SW480 (cell line): ENCODE measurements at places on chromosomes 11 and 22.

DNA sequence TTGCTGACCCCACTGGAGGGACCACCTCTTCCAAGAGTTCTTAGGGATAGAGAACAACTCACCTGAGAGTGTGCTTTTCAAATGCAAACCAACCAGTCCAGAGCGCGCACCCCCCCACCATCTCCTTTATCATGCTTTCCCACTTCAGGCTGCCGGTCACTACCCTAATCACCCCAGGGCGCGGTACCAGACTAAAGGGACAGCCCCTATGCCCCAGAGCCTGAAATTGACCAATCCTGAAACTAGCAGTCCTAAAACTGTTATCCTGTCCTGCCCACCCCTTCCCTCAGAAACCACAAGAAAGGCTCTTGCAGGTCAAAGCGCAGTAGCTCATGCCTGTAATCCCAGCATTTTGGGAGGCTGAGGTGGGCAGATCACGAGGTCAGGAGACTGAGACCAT, 37.0 kb downstream of the NEAT1 start:
- DNase-seq = peak; percentile 80

DNA sequence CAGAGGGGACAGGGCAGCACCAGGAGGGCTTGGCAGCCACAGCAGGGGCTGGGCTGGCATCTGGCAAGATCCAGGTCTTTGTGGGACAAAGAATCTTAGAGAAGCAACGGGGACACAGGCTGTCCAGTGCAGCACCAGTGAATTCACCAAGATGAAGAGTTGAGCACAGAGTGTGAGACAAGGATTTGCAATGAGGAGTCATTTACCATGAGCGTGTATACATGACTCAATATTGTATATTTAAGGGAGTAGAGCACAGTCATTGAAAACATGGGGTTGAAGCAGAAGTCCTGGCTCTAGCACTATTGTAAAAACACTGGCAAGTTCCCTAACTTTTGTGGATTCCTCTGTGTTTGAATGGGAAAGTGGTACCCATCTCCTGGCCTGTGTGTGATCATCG, 3.5 kb downstream of the APOL1 start:
- DNase-seq = no peak

DNA sequence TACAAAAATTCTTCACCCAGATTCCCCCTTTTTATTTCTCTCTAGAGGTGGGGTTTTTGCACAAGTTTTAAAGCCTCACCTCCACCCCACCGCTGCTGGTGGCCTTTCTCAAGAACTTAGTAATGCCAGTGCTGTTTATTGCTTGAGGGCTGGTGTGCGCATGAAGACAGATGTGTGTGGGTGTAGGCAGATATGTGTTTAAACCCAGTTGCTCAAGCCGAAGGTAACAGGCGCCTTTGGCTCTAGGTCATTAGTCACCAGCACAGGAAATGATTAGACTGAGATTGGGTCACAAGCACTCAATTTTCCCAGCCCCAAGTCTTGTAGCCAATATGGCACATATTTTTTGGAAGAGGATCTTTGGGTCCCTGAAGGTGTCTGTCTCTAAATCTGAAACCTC, 2.7 kb upstream of the CLMP start:
- peak; percentile 18 for DNase-seq

DNA sequence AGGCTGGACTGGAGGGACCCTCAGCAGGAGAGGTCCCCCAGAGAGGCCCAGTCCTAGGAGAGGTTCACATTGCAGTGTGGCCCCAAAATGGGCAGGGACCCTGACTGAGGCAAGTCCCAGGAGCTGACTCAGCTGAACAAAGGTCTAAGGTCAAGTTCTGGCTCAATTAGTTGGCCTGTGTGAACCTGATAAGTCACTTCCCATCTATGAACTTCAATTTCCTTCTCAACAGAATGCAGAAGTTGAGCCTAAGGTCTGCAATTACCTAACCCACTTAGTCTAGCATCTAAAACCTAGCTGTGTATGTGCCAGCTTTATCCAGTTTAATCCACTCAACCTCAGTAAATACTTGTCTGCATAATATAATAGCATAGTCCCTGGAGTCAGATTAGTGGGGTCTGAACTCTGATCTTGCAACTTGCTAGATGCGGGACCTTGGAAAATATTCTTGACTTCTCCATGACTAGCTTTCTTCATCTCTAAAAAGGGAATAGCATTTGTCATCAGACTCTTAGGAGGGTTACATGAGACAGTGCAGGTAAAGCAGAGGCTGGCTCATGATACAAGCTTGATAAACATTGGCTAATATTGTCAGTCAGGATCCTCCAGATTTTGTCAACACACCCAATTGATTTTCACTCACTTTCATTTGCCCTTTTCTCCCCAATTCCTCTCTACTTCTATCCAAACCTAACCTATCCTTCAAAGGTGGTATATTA, 465.5 kb downstream of the INSC start:
- DNase-seq = no peak

GRCh38 chr22:34781681-34782080, 284.3 kb upstream of the ISX start:
- DNase-seq = no peak

- DNase-seq = no peak
Measured at GRCh38 chr22:47484960-47485569, 722.6 kb downstream of the TBC1D22A start.

GRCh38 chr11:107140983-107141382, 122.7 kb upstream of the GUCY1A2 start:
- DNase-seq = no peak

DNA sequence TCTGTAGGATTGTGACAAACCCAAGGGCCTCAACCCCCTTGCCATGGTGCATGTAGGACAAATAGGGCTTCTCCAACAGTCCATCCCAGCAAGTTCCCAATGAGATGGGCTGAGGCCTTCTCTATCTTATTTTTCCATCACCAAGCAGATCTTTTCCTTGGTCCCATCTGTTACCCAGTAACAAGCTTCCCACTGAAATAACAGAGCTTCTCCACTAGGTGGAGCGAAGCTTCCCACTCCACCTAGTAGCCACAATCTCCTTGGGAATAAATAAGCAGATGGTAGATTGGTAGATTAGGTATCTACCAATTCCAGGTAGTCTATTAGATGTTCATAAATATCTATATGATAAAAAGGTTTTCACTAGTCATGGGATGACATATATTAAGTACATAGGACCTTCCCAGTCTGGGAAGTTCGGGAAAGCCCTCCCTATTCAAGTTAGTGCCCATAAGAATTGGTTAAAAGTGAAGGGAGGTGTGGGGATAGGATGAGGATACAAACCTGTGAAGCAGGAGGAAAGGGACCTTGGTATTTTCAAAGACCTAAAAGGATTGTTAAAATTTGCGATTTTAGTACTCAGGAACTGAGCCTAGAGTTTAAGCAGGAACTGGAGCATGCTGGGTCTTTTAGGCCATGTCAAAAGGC, 5.9 kb upstream of the OR52L1 start:
- peak; percentile 37 for DNase-seq

DNA sequence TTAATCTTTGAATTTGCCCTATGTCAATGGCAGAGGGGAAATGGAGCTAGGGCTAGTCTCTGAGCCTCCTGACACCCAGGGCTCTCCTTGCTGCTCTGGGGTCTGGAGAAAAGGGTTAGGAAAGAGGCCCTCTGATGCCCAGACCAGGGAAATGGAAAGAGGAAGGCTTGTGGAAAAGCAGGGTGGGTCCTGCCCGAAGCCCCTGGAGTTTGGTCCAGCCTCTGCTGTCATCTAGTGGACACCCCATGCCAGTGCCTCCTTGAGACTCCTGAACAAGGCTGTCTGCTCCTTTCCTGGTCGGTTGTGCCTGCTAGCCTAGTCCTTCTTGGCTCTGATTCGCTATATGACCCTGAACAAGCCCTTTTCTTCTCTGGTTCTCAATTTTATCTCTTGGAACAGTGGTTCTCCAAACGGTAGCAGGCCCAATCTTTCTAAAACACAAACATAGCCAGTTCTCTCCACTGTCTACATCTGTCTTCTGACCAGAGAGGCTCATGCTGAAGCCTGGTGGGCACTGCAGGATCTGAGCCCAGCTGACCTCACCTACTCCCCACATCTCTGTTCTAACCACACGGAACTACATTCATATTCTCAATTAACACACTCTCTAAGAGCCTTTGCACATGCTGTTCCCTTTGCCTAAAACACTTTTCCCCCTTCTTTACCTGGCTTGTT, 8.8 kb upstream of the PLA2G3 start:
- peak; percentile 69 for DNase-seq

- DNase-seq = no peak
Measured at GRCh38 chr11:19711911-19712280, 741 bp upstream of the NAV2 start.

DNA sequence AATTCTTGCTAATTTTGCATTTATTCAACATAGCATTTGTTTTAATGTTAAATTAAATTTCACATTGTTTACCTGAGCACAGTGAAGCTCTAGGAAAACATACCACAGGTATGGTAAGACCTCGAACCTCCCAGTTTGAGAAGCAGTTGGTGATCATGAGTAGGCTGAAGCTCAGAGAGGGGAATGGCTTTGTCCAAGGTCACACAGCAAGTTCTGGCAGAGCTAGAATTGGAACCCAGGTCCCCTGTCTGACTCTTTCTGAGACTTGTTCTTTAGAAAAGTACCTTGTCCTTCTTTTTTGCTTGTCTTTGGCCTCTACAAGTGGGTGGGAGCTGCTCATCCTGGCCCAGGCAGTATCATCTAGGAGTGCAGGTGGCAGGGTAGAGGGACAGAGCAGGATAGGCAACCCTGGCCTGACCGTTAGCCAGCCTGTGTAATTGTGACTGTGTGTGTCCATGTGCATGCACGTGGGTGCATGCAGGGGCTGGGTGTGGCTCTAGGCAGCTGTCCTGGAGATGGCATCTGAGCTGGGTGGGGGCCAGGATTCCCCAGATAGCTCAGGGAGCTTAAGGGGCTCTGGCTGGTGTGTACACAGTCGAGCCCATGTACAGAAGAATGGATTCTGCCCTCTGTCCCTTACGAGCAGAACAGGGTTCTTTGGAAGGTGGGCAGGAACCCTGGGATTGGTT, 21.6 kb downstream of the PHLDB1 start:
- DNase-seq = no peak

- DNase-seq = peak; percentile 68
Measured at GRCh38 chr11:66011239-66011784, 496 bp upstream of the CST6 start.

GRCh38 chr22:39656495-39657490, 86.2 kb downstream of the CACNA1I start:
- DNase-seq = no peak

DNA sequence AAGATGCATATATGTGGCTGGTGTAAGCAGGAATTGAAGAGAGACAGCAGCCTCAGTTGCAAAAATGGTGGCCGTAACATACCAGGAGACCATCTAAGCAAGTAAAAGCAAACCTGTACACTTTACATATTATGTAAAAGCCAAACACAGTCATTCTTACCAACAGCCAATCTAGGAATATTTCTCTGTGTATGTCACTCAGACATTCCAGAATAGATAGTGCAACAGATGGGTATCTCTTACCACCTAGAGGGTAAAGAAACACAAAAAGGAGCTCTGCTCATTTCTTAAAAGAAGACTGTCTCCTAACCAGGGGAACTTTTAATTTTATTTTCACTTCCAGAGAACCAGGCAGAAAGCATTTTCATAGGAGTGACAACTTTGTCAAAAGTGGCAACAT, 38.7 kb downstream of the GLYAT start:
- no peak for DNase-seq

GRCh38 chr11:15969701-15970329, 386.5 kb downstream of the SOX6 start:
- no peak for DNase-seq

- peak; percentile 60 for DNase-seq
Measured at GRCh38 chr11:7892840-7893254, 38.2 kb downstream of the OR10A6 start.

DNA sequence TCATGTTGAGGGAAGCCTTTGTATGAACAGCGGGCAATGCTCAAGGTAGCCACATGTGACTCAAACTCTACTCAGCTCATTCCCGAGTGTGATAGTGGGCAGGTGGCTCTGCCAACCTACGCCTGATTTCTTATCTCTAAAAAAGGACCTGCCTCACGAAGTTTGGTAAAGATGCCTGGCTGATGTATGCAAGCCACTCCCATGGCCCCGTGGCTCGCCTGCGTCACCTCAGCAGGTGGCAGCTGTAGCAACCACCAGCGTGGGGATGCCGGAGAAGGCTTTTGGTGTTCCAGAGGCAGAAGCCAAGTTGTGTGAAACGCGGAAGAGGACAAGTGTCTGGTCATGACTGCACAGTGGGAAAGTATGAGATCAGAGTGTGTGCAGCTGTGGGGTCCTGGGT, 5.4 kb downstream of the FADS2 start:
- DNase-seq = no peak

DNA sequence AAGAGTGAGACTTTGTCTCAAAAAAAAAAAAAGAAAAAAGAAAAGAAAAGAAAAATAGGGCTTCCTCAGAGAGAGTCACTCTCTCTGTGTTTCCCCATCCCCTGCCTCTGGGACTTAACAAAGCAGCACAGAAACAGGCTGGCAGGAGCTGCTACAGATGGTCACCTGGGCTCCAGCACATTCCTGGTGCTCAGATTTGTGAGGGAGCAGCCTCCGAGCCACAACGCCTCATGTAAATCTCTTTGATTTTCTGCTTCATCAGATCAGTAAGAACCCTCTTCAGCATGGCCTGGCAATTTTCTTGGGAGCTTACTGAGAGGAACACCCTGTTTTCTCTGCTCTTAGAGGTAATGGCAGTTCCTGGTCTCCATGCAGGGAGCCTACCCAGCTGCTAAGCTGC, 15.2 kb upstream of the LDHA start:
- DNase-seq = no peak

GRCh38 chr11:100691896-100692653, 5.0 kb downstream of the ARHGAP42 start:
- DNase-seq = no peak

GRCh38 chr11:131533149-131533548, 162.7 kb downstream of the NTM start:
- no peak for DNase-seq

- no peak for DNase-seq
Measured at GRCh38 chr22:33109514-33110430, 51.6 kb upstream of the SYN3 start.

DNA sequence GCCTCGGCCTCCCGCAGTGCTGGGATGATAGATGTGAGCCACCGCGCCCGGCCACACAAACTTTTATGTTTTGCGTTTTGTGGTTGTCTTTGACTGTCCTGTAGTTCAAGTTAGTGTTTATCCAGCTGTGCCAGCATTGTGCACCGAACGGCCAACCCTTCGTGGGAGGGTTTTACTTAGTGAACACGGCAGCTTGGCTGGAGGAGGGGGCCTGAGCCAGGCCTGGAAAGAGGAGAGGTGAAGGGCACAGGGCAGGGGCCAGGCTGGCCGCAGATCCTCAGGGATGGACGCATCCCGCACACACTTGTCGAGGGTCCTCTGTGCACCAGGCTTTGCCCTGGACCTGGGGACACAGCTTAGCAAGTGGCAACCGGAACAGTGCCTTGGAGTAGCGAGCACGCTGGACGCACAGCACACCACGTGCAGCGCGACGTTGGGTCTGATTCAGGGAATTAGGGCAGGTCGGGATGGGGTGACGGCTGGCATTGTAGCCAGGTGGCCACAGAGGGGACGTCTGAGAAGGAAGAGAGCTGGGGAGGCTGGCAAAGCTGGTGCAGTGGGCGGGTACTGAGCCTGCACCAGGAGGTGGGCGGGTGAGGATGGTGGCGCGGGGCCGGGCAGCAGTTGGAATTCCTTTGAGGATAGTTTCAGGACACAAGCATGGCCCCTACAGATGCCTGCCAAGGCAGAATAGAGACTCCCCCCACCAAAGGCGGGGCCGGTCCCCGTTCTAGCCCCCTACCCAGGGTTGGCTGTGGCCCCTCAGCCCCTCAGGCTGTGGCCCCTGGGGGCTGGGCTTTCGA, 13.4 kb downstream of the EPS8L2 start:
- DNase-seq = no peak

- DNase-seq = no peak
Measured at GRCh38 chr11:28417601-28418323, 309.6 kb downstream of the METTL15 start.

- no peak for DNase-seq
Measured at GRCh38 chr22:47533961-47534803, 771.7 kb downstream of the TBC1D22A start.
